ENCODE measurements at places on chromosomes 7 and 10.
A peak's percentile ranks its signal among the peaks of the same experiment; 100 is the strongest.

DNA sequence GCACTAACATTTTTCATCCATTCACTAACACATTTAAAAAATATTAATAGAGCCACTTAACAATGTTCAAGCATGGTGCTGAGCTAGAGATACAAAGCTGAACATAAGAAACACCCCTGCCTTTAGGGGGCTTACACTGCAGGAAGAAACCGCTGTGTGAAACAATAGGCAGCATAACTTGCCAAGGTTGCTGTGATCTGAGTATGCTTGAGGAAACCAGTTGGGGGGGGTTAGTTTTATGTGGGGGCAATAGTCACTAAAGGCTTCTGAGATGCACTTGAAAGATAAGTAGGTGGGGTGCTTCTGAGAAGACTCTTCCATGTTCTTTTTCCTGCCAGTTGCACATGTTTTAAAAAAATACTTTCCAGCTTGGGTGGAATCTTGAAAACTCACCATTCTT lies 2.8 kb downstream of the RBM17 start:
- DNase-seq, result no peak

DNA sequence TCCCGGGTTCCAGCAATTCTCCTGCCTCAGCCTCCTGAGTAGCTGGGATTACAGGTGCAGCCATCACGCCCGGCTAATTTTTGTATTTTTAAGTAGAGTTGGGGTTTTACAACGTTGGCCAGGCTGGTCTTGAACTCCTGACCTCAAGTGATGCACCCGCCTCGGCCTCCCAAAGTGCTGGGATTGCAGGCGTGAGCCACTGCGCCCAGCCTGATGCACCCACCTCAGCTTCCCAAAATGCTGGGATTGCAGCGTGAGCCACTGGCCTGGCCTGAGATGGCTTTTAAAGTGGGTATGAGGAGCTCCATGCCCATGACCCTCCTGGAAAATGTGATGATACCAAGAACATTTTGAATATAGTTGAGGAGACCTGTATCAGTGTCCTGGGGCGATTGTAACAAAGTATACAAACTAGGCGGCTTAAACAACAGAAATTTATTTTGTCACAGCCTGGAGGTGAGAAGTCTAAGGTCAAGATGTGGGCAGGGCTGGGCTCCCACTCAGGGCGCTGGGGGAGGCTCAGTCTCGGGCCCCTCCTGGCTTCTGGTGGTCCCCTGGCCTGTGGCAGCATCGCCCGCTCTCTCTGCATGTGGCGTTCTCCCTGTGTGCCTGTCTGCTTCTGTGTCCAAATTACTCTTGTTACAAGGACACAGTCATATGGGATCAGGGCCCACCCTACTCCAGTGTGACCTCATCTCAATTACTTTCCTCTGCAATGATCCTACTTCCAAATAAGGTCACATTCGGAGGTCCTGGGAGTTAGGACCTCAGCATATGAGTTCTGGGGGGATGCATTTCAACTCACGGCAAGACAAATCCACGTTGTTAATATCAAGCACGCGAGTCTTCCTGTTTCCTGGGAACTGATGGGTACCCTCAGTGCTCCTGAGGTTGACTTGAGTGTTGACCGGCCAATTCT lies 108.8 kb downstream of the ACTR3B start:
- no peak for DNase-seq

GRCh38 chr7:94394437-94395140 lies at the start of gene COL1A2:
Gene COL1A2 (plus strand): TSS chr7:94394895. CDS start chr7:94395032, 137 bp downstream.
- peak; percentile 3 for DNase-seq

GRCh38 chr10:29545122-29545521 lies 89.6 kb downstream of the SVIL start:
- DNase-seq, result no peak

DNA sequence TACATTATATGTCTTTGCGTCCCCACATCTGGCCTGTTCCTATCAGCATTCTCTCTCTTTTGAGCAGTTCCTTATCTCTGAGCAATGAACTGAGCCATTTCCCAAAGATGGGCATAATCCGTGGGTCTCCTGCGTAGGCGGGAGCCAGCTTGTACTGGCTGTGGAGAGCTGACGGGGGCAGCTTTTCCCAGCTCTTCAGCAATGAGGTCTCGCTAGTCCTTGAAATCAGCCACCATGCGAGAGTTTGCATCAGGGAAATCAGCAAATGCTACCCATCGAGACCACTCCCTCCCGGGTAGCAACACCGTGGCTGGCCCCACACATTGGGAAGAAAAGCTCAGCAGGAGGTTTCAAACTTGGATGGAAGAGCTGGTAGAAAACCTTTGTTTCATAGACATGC lies 51.9 kb upstream of the FAM180A start:
- no peak for DNase-seq

DNA sequence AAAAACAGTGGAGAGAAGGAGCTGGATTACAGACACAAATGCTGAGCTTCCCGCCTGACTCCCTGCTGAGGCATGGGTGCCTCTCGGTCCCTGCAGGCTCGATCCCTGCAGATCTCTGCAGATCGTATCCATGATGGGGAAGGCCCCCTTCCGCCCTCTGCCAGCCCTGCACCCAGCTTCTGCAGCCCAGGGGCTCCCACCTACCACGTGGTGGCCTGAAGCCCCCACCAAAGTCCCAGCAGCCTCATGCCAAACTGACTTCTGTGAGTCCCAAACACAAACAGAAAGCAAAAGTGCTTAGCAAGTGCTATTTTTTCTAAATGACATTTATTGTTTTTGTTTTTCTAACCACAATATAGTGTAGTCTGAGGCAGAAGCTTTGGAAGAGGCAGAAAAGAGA lies 127.1 kb upstream of the CHST15 start:
- DNase-seq, result no peak

GRCh38 chr7:118755067-118755625 lies 530.6 kb downstream of the ANKRD7 start:
- no peak for DNase-seq

- DNase-seq, result no peak
These were observed 19.2 kb downstream of the SEMA3D start for GRCh38 chr7:85167636-85168035.

DNA sequence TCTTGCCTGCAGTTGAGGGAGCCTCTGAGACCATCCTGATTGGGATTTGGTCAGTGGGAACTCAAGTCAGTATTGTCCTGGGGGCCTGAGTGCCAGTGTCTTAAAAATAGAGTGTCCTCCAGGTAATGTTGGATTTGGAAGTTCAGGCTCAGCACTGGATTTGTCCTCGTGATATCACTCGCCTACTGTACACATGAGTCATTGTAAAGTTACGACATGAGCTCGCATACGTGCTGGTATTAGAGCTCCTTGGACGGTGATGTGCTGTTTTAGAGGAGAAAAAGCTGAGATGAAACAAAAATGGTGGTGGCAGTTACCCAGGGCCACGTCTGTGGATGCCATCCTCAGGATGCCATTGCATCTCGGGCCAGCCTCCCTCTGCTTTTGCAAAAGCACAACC lies 78.2 kb downstream of the MGMT start:
- DNase-seq, result no peak

DNA sequence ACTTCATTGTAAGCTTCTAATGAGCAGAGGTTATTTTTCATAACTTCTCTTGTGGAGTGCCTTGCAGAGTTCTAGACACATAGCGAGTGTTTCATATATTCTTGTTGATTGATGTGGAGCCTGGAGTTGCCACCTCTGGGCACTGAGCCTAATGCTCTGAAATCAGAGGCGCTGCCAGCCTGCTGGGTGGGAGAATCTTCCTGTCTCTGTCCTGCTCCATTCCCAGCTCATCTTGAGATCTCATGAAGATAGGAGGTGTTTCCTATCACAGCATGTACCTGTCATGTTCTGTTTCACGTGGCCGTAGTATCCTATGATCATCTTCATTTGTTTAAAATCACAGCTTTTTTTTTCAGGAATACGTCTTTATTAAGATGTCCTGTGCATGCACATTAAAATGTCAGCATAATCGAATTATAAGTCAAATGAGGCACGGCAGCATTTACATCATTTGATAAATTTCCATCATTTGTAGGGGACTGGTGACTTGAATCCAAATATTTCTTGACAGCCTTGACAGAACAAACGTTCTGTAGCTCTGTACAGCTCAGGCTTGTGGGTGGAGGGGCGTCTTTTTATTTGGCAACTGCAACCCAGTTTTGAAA lies 393.0 kb downstream of the PHTF2 start:
- DNase-seq, result no peak

DNA sequence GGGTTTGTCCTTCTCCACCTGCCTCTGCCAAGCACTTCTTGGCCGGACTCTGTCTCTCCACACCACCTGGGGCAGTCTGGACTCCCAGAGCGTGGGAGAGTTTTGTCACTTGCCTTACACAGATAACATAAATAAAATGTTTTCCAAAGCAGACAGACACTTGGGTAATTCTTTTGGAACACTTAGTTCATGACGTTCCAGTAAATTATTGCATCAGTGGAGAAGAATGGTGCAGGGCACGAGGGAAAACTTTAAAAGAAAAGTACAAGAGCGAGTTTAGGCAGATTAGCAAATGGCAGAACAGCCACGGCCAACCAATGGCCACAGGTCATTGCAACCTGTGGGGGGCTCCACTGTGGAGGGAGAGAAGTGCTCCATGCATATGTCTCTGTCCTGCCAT lies 170.6 kb upstream of the GRB10 start:
- no peak for DNase-seq

DNA sequence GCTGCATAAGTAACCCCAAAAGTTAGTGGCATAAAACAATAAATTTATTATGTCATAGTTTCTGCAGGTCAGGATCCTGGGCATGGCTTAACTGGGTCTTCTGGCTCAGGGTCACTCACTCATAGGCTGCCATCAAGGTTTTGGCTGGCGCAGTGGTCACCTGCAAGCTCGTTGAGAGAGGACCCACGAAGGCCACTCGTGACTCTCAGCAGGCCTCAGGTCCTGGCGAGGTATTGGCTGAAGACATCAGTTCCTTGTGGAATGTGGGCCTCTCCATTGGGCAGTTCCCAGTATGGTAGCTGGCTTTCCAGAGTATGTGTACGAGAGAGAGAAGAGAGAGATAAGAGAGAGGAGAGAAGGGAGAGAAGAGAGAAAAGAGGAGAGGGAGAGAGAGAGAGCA lies 138.3 kb upstream of the KLF14 start:
- DNase-seq, result no peak

DNA sequence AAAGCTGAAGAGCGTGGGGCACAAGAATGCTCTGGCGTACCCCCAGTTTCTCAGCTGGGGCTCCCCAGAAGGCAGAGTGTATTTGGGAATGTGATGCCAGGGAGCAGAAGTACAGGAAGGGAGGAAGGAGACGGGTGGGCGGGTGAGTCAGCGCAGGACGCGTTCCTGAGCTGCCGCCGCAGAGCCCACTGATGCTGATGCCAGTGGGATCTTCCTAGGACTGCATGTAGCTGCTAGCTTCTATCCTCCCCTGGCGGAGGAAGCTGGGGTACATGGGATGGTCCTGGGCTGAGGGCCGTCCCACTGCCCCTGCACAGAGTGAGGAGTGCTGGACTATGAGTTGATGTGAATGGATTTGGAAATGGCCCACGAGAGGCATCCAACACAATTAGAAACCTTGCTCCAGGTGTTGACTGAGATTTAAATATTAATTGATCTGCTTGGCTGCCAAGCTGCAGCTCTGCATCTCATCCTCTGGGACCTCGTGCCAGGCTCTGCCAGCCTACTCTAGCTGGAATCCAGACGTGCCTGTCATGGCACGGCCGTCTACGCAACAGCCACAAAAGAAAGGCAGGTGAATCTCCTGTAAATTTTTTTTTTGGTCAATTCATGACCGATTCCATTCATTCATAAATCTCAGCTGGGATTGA lies 66.2 kb upstream of the RHEB start:
- DNase-seq, result no peak

DNA sequence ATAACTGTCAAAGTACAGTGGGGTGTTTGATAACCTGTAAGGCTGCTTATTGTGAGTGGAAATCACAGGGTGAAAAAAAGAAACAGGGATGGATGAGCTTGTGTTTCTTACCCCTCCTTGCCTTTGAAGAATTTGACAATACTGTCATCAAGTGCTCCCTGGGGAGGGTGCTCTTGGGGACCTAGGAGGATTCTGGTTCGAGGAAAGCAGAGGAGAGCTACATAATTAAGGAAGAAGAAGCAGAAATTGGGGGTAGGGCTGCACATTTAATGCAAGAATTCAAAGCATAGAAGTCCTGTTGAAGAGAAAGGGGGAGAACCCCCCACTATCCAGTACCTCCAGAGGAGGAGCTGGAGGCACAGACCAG lies 208.1 kb upstream of the PHYHIPL start:
- no peak for DNase-seq

GRCh38 chr10:12041766-12042408 lies 722 bp downstream of the UPF2 start:
- no peak for DNase-seq

GRCh38 chr10:124152139-124153022 lies 59.0 kb upstream of the CHST15 start:
- DNase-seq, result peak; percentile 57

- DNase-seq, result no peak
These were observed 24.4 kb downstream of the MRPS33 start for GRCh38 chr7:140990193-140990962.

GRCh38 chr7:122577449-122578003 lies 121.4 kb downstream of the RNF133 start:
- DNase-seq, result no peak

- no peak for DNase-seq
These were observed 45.7 kb downstream of the BEND7 start for GRCh38 chr10:13483073-13483472.

Data from NCI-H2029 (cell line).